ENCODE measurements at places on chromosomes 4 and X.

GRCh38 chr4:153780221-153780620, 8.7 kb downstream of the SFRP2 start:
- no peak for DNase-seq

- no peak for DNase-seq
Observed at GRCh38 chr4:40811956-40812355, 62.2 kb downstream of the NSUN7 start.

GRCh38 chrX:136170139-136170800, 22.9 kb downstream of the FHL1 start:
- DNase-seq, result no peak

- DNase-seq, result no peak
Observed at GRCh38 chr4:168637872-168638756, 141.3 kb downstream of the PALLD start.

DNA sequence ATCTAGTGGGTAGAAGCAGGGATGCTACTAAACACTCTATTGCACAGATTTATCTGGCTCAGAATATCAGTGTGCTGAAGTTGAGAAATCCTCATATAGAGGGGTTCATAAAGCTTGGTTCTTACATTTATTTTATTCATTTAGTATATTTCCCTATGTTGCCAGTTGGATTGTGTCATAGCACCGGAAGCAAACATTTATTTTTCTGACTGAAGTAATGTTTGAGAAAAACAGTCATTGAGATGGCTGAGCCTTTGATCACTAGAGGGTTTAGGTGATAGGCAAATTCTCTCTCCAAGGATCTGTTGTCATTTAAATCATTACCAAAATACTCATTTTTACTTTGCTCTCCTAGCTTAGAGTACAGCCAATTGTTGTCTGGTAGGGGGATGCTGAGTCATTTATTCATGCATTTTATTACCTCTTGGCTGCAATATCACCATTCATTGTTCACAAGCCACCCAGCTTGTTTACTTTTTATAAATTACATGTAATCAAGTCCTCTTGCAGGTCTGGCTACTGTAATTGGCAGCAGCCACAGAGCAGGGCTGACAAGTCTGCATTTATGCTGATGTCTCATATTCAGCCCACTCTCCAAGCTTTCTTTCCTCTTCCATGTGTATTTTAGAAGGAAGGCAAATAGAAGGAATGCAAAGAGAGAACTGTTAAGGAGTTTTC, 15.2 kb downstream of the GAB1 start:
- no peak for DNase-seq

DNA sequence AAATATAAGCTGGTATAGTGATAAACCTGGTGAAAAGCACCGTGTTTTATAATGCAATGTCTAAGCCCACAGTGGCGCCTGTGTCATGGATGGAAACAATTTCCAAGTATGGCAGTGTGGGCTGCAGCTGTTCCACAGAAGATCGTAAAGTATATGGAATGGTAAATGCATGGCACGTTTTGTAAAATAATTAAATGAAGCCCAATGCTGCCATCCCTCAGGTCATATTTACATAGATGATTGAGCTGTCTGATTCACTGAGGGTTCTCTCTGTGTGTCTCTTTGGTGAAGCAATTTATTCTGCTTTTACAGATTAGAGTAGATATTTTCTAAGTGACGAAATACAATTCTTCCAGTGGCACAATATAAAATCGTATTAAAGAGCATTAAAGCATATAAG, 164.8 kb downstream of the ASMT start:
- no peak for DNase-seq

DNA sequence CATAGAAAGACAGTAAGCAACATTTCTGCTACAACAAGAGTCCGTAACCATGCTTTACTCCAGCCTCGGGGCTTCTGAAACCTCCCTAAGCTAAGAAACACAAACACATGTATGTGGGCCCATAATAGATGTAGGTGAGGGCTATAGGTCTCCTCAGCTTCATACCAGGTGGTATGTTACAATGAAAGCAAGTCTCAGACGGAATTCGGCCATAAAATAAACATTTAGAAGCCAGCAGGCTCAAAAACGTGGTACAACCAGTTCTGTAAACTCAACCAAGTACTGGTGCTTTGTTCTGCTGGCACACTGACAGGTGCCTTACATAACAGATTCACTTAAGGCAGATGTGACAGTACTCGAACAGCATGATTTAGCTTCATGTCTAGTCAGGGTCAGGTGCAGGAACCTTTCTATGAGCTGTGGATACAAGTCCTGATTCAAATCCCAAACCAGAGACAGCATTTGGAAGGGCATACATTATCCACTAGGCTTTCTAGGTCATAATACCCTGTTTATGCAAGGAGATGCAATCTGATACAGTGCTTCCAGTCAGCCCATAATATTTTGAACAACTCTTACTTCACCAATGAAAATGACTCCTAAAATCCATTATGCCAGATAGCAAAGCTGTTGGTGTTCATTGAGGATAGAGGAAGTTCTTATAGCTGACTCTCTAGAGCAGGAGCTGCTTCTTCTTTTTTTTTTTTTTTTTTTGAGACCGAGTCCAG, 113.8 kb upstream of the ENPP6 start:
- no peak for DNase-seq

DNA sequence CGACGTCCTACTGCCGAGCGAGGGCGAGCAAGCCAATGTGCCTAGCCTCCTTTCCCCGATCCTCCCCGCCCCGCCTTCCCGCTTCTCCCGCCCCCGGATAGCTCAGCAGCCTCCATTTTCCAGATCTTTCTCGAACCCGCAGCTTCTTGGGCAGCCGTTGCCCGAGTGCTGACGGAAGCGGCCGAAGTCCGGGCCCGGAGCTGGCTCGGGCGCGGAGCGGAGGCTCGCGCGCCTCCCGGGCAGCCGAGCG, 172 bp upstream of the HSPA4L start:
- no peak for DNase-seq
